ENCODE measurements at places on chromosomes 12 and 14.

- DNase-seq, result no peak
Measured at GRCh38 chr12:116982791-116983411, 72.2 kb downstream of the FBXW8 start.

DNA sequence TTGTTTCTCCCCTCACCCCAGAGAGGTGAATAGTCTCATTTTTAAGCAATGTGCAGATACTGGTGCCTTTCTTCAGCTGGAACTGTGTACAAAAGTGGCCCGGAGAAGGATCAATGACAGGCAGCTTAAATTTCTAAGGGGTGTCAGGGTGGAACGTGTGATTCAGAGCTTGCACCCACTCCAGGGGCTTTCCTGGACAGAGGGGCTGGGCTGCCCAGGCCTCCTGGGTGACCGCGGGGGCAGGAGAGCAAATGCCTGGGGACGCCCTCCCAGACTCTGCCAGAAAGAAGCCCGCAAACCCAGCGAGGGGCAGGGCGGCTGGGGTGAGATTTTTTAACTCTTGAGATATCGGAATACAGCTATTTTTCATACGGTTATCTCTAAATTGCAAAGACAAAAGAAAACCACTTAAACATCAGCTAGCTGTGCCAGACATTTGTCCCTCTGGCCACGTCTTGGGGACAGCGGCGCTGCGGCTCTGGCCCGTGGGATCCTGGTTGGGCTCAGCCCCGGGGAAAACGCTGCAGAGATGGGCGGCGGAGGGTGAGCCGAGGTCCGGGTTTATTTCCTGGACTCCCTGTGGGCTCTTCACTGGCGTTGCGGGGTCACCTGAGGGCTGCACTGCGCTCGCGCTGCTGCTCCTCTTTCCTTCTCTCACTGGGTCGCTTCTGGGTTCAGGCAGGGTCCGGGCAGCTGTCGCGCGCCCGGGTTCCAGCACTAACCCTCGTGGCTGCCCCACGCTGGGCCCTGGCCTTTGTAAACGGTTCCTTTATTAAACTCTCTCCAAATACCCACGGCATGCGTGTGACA is 35.8 kb downstream of the NFKBIA start:
- no peak for DNase-seq

DNA sequence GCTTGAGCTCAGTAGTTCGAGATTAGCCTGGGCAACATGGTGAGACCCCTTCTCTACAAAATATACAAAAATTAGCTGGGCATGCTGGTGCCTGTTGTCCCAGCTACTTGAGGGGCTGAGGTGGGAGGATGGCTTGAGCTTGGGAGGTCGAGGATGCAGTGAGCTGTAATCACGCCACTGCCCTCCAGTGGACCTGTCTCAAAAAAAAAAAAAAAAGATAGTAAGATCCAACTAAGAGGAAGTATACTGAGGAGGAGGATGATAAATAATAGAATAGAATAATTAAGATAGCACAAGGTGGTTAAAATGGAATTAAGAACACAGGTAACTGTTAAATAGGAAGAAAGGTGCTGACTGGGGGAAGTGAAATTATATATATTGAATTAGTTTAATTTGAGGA is 37.0 kb upstream of the BAZ1A start:
- no peak for DNase-seq

DNA sequence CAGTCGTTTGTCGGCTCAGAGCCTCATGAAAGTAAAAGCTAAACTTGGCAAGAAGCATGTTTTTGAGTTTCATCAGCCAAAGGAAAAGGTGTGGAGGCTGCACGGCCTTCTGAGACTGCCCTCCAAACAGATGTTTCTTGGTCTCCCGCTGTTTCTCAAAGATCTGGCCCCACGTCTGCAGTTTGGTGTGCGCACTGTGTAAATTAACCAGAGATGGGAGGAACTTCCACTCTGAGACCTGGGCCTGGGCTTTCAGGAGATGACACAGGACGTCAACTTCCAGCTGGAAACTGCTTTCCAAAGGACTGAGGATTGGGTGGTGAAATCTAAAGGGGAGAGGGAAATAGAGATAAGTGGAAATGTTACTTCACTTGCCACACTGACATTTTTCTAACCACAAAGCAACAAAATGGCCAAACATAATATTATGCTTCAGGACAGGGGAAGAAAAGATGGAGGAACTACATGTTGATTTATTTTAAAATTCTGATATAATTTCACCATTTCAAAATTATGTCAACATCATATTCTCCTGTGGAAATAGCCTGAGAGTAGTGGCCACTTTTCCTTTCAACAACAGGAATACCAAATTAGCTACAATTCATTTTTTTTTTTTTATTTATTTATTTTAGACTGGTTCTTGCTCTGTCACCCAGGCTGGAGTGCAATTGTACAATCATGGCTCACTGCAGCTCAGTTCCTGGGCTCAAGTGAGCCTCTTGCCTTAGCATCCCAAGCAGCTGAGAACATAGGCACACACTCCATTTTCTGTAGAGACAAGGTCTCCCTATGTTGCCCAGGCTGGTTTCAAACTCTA is 27.6 kb downstream of the KICS2 start:
- no peak for DNase-seq

DNA sequence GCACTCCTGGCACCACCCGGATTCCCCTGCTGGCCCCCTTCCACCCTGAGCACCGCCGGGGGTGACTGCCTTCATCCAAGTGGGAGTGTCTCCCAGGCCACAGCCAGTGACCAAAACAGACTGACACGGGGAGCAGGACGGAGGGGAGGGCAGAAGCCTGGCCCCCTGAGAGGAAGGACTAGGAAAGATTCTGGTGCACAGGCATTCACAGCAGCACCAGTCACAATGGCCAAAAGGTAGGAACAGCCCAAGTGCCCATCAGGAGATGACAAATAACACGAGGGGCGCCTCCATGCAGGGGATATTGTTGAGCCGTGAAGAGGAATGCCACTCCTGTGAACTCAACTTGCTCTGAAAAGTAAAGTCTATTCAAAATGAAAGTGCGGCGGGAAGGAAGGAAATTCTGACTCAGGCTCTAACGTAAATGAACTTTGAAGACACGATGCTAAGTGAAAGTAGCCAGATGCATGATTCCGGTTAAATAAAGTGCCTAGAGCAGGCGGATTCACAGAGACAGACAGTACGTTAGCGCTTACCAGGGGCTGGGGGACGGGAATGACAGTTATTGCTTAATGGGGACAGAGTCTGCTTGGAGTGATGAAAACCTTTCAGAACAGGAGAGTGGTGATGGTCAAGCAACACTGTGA is 146.1 kb upstream of the NCOR2 start:
- no peak for DNase-seq

- DNase-seq, result no peak
Measured at GRCh38 chr12:104352106-104352713, 48.7 kb downstream of the EID3 start.

GRCh38 chr14:77469539-77469938 is 11.6 kb downstream of the AHSA1 start:
- no peak for DNase-seq

DNA sequence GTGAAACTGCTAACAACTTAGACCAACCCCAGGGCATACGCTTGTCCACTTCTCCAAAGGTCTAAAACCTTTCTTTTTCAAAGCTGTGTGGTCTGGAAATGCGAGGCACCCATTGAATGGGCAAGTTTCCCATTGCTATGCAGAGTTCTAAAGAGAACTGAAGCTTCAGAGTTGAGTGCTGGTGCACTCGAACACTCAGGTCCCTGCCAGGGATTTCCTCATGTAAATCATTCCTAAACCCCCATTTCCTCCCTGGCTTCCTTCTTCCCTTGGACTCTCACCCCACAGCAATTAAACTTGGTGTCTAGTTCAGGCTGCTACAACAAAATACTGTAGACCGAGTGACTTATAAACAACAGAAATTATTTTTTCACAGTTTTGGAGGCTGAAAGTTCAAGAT is 2.2 kb upstream of the PXN start:
- DNase-seq, result no peak

DNA sequence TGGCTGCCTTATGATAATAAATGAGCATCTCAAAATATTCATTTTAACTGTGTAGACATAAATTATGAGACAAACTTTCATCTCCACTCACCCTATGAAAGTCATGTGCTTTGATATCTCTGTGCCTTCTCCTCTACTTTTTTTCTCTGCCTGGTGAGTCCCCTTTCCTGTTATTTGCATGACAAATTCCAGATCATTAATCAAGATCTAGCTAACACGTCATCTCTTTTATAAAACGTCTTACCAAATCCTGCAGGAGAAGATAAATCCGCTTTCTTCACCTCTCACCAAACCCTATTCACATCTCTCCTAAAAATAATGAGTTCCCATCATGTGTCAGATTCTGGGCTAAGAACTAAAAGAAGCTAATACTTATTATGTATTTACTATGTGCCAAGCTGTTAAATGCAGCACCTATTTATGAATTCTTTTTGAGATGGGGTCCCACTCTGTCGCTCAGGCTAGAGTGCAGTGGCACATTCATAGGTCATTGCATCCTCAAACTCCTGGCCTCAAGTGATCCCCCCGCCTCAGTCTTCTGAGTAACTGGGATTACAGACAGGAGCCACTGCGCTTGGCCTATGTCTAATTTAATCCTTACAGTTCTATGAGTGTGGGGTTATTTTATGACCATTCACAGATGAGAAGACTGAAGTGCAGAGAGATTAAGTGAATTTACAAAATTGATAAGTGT is 26.7 kb downstream of the SPX start:
- no peak for DNase-seq

DNA sequence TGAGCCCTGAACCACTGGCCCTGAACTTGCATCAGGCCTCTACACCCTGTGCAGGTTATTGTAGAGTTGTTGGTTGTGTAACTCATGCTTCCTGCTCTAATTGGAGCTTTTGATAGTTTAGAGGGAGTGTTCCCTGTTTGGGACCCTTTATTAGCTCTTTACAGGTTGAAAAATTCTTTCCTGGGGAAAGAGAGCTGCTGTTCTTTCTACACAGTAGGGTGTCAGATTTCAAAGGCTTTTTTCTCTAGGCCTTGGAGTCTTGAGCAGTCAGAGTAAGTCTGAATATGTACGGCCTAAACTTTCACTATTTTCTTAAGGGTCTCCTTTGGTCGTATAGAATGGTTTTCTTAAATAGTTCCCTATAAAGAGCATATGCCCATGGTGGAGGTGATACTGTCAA is 60.8 kb upstream of the NEDD1 start:
- DNase-seq, result no peak

DNA sequence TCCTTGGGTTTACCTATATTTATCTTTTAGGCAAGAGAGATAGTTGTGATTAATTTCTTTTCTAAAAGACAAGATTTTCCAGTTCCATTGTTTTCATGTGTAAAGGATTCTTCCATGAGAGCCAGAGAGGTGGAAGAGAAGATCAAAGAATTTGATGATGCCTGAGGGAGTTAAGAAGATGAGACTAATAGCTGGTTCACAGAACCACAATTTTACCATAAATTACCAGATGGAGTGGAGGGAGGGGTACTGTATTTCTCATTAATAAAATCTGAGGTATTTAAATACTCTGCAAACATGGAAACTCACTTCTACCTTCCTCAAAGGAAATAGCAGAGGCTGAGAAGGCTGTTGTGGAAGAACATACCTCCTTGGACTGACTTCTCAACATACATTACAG is 34.6 kb downstream of the ALKBH1 start:
- DNase-seq, result no peak

DNA sequence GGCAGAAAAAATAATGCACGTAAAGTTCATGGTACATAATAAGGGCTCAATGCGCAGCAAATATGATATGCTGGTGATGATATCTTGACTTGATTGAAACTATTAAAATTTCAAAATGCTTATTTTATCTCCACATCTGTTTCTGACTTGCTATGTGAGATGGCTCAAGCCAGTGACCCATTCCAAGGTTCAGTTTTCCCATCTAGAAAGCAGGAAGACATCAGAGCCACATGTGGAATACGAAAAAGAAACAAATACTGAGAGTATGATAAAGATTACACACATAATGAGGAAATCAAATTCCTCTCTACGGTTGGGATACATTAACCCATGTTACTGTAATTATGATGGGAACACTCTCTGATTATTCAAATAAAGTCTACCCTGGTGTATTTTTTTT is 24.0 kb upstream of the TSPAN11 start:
- DNase-seq, result no peak

DNA sequence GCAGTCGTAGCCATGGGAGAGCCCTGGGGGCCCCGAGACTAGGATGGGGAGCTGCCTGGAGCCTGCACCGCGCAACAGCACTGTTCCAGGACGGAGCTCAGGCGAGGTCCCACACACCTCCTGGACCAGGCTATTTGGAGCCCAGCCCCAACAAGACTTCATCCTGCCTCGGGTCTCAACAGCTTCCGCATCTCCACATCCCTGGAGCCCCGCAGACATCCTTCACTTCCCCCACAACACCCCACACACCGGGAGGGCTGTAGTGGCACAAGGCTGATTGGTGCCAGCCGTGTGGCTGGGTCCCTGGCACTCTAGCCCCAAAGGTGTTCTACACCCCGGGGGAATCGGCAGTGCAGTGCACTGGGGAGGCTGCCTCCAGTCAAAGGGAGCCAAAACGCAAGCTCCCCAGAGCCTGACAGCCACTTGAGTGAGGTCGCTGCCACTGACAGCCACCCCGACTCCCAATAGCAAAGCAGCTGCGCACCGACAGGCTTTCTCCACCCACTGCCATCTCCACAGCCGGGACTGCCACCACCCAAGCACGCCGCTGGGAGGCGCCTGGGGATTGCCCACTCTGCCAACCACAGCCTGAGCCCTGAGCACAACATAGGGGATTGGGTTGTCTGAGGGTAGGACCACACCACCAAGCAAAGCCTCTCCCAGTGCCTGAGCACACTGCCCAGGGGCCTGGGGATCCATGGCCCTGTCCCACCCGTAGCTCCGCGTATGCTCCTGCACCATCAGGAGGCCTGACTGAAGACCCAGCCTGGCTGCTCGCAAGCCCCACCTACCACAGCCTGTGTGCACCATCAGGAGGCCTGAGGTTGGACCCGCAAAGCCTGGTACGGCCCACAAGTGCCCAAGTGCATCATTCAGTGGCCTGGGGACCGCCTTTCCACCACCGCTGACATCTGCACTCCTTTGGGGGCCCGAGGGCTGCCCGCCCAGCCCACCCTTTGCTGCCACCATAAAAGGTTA is 13.2 kb upstream of the KLRF1 start:
- no peak for DNase-seq

DNA sequence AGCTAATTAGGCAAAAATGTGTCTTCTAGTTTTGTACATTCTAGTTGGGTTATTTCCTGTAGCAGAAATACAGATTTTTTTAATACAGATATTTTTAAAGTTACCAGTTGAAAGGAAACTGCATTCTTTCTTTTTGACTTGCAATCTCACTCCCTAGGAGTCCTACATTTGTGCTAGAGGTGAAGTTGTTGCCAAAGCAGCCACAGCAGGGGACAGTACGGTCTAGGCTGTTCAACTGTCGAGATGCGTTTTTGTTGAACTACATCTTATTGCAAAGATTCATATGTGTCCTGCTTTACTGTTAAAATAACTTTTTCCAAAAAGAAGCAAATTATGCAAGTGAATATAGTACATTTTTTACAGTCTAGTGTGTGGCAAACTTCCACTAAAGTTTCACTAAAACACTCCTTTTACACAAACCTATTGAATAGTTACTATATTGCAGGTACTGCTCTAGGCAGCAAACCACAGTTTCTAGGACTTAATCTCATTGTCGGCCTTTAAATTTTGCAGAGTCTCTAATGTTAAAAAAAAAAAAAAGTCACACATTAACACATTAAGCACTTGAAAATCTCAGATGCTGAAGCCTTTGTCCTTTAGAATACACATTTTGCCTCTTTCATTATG is 30.2 kb upstream of the SRGAP1 start:
- no peak for DNase-seq

- DNase-seq, result no peak
Measured at GRCh38 chr12:108241986-108242703, 97.0 kb downstream of the CMKLR1 start.

- DNase-seq, result no peak
Measured at GRCh38 chr12:64560396-64561301, 49.6 kb upstream of the RASSF3 start.

GRCh38 chr14:93566065-93566693 is 135.4 kb downstream of the UNC79 start:
- DNase-seq, result no peak

Measured in NCI-H1417 treated with DMSO at 0.1 percent for 48 hours (cell line).